NAMALWA (cell line): ENCODE measurements at places on chromosomes 12 and 14.
A peak's percentile ranks its signal among the peaks of the same experiment; 100 is the strongest.

DNA sequence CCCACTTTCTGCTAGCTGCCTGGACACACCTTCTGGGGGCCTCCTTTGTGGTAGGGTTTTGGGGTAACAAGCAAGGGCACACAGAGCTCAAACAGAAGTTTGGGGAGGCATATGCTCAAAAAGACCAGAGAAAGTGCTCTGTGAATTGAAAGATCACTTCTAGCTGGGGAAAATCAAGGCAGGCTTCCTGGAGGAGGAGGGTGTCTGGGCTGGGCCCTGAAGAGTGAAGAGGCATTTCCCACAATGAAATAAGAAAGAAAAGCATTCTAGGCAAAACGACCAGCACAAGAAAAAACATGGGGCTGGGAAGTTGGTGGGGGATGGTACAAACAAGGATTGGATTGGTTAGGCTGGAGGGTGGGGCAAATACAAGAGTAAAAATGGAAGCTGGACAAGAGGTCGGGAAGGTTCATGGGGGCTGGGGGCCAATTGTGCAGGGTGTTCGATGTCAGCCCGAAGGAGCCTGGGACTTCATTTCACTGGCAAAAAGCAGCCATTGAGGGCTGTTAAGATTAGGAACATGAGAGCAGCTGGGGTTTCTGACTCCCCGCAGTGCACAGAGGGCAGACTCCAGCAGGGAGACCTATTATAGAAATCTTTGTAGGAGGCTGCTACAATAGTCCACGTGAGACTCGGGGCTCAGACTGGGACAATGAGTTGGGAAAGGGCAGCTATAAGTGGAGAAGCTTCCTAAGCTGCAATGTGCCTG is 51.5 kb upstream of the CMKLR1 start:
- no peak for DNase-seq

DNA sequence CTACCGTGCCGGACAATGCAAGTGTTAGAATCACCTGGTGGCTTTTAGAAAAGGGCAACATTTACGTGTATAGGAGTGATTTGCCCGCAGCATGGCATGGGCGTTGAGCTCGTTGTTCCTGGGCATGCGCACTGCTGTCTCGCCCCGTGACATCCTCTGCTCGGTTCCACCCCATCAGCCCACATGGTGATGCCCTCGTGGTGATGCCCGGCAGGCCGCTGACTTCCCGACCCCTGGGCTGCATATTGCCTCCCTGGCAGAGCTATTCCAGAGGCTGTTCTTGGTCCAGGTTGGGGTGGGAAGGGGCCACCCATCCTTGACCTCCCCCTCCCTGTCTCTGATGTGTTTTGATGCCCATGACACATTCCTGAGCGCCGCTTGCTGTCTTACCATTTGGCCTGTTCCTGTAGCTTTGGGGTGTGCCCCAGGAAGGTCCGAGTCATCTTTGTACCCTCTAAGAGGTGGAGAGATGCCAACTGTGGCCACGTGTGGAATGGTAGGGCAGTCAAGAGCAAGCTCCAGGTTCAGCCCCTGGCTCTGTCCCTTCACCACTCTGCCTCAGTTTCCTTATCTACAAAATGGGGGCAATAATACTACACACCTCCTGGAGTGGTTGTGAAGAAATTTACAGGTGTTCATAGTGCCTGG is 4.8 kb downstream of the HIP1R start:
- DNase-seq = no peak

DNA sequence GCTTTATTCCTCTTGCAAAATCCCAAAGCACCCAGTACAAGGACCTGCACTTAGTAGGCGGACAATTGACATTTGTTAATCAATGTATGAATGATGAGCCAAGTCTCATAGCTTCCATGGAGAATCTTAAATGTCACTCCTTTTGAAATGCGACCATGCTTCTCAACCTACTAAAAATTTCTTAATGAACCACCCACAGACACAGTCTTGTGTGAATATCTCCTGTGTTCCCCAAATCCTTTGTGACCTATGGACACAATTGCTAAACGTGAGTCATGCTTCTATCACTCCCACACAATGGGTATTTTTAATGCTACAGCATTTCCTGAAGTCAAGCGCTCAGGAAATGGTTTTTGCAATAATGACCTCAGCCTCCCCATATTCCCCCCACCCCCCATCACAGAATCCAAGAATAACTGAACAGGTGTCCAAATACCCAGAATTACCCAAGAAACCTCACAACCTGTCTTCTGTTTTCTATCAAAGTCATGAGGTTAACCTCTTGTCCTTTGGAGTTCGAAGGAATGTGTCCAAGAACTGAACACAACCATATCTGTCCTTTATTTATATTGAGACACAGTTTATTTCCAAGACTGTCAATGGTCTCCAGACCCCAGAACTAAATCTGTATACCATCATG is 163.6 kb upstream of the PLEKHG7 start:
- peak; percentile 4 for DNase-seq

GRCh38 chr12:130873106-130873795 is 1.4 kb downstream of the RAN start:
- no peak for DNase-seq

DNA sequence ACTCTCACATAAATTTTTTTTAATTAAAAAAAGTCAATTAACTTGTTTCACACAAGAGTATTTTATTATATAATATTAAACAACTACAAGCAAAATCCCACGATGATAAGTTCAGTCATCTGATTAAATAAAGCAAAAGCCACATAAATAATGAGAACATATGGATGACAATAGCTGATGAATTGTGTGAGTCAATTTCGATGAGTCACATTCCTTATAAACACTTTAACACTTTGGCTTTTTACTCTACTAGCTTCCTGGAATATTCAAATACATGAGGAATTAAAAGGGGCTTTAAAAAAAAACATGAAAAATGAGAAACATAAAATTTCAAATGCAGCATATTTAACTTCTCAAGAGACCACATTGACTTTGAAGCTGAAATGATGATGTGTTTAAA is 95.3 kb downstream of the BCAT1 start:
- no peak for DNase-seq

- DNase-seq = no peak
Measured at GRCh38 chr14:92659765-92660561, 88.5 kb downstream of the LGMN start.

DNA sequence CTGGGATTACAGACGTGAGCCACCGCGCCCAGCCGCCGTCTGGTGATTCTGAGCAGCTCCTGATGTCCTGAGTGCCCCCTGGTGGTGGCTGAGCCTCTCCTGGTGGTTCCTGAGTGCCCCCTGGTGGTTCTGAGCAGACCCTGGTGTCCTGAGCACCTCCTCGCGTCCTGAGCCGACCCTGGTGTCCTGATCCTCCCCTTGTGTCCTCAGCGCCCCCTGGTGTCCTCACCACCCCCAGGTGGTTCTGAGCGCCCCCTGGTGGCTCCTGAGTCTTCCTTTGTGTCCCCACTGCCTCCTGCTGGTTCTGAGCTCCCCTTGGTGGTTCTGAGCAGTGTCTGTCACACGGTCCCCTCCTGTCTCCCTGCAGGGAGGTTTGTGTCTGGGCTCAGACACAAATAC is 1304.9 kb downstream of the TMEM121 start:
- DNase-seq = peak; percentile 96

- no peak for DNase-seq
Measured at GRCh38 chr14:57297852-57298251, 29.1 kb downstream of the AP5M1 start.

- DNase-seq = no peak
Measured at GRCh38 chr14:92414690-92415445, 91.9 kb downstream of the SLC24A4 start.

DNA sequence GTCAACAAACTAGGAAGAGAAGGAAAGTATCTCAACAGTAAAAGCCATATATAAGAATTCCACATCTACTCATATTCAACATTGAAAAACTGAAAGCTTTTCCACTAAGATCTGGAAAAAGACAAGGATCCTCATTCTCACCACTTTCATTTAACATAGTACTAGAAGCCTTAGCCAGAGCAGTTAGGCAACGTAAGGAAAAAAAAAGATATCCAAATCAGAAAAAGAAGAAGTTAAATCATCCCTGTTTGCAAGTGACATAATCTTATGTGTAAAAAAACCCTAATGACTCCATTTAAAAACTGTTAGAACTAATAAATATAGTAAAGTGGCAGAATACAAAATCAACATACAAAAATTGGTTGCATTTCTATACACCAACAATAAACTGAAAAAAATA is 426.2 kb downstream of the BCAT1 start:
- no peak for DNase-seq

GRCh38 chr12:666766-667308 is 3.6 kb upstream of the NINJ2 start:
- DNase-seq = no peak

GRCh38 chr12:6430124-6430989 is 14.4 kb upstream of the CD27 start:
- DNase-seq = peak; percentile 46

GRCh38 chr12:12577786-12578185 is 15.1 kb upstream of the DUSP16 start:
- no peak for DNase-seq

GRCh38 chr14:38524636-38525509 is 269.0 kb upstream of the CLEC14A start:
- no peak for DNase-seq

- no peak for DNase-seq
Measured at GRCh38 chr12:64311877-64312276, 78.7 kb downstream of the C12orf56 start.

- no peak for DNase-seq
Measured at GRCh38 chr14:37889087-37889486, 293.7 kb downstream of the TTC6 start.

DNA sequence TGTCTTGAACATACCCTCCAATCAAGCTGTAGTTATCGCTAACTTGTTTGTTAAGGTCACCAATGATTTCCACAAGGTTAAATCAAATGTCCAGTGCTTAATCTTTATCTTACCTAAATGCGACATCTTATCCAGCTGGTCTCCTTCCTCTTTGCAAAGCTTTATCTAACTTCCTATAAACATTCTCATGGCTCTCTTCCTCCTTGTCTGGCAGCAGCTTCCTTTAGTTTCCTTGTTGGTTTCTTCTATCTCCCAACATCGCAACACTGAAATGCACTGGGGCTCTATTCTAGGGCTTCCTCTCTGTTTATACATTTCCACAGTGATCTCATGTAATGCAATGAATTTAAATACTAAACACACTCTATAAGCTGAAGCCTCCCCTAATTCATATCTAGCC is 28.7 kb downstream of the UBE2N start:
- DNase-seq = no peak

DNA sequence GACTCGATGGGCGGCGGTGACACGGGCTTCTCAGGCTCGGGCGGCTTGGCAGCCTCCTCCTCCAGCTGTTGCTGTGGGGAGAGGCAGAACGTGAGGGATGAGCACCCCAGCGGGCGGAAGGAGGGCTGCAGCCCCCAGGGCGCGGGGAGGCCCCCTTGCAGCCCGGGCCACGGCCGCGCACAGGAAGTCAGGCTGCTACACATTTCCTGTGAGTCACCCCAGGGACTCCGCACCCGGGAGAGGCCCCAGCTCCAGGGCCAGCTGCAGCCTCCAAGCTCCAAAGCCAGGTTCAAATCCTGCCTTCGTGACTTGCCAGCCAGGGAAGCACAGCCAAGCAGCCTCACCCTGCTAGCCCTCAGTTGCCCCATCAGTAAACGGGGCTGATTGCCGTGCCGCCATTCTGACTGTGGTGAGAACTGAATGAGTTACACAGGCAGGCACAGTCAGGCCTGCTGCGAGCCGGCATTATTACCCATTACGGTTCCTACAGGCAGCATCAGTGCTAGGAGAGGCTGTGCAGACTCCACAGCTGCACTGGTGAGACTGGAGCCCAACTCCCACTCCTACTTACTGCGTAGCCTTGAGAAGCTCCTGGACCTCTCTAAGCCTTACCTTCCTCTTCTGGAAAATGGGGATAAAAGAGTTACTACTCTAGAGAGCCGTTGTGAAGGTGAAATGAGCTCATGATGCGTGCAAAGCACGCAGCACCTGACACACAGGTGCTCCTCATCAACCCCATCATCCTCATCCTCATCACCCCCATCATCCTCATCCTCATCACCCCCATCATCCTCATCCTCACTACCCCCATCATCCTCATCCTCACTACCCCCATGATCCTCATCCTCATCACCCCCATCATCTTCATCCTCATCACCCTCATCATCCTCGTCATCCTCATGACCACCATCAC is 100.9 kb downstream of the NCOR2 start:
- DNase-seq = peak; percentile 85

GRCh38 chr14:102206918-102207317 is 67.2 kb downstream of the WDR20 start:
- no peak for DNase-seq

DNA sequence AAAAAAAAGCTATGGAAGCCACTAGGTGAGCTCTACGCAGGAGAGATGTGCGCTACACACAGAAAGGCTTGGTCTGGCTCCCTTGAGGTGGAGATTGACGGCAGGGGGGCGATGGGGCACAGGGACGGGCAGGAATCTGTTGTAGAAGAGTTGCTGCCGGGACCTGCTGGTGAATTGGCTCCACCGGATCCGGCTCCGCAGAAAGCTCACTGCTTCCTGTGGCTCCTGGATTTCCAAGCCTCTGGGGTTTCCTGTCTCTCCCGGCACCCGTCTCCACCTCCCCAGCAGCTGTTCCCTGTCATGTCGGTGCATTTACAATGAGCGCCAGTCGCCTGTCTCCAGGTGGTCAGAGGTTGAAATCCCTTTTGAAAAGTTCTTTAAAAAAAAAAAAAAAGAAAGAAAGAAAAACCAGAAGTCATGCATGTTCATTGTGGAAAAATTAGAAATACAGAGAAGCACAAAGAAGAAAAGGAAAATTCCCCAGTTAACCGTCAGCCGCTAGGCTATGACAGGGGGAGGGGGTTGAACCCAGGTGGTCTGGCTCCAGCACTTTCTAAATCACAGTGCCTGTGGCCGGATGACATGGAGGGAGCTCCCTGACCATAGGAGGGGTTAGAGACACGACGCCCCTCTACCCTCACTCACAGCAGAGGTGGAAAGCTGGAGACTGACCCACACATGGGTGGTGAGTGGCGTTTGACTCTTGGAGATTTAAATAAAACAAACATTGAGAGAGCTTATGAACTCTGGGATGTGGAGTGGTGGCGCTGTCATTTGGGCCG is 20.8 kb downstream of the FAM222A start:
- DNase-seq = no peak

DNA sequence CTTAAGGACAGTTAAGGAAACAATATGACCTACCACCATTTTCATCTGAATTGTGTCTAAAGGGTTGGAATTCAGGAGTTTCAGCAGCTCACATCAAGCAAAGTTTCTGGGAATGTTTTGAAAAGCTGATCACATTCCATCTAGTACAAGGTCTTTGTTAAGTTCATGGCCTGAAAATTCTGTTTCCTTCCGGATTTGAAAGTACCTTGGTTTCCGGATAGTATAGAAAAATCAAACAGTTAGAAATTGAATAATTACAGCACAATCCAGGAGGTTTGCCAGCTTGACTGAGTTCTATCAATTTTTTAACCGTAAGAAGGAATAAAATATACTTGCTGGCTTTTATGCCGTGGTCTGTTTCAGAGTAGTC is 136.5 kb downstream of the HMGA2 start:
- no peak for DNase-seq

GRCh38 chr12:120489018-120489417 is 6.9 kb upstream of the DYNLL1 start:
- no peak for DNase-seq
